ENCODE measurements at places on chromosomes 1 and 21. TPM values are rescaled to one million over a fixed set of nuclear protein-coding genes. Genes with fewer than 3 reads are reported as not detected.

The OR2T11 gene
- not detected for polyA plus RNA-seq

The CCDC27 gene
- polyA plus RNA-seq, result not detected

DNA sequence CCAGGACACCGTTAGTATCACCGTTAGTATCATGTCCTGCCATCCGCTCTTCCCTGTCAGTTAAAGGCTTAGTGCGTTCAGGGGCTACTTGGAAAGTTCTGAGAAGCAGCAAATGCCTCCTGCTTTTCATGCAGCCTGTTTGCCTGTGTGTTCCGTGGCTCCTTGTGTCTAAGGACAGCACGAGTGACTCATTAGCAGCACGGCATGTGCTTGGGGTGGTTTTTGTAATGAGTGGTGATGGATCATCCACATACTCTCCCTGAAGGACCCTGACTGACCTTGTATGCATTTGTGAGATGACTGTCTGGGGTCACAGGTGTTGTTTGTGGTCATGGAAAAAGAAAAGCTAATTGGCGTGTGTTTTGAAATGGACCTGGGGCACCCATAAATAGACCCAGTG, 221.9 kb downstream of the PBX1 start:
- DNase-seq, result no peak

The PTPRF gene
- 52.4 TPM for polyA plus RNA-seq

The UBL4B gene
- polyA plus RNA-seq, result not detected

DNA sequence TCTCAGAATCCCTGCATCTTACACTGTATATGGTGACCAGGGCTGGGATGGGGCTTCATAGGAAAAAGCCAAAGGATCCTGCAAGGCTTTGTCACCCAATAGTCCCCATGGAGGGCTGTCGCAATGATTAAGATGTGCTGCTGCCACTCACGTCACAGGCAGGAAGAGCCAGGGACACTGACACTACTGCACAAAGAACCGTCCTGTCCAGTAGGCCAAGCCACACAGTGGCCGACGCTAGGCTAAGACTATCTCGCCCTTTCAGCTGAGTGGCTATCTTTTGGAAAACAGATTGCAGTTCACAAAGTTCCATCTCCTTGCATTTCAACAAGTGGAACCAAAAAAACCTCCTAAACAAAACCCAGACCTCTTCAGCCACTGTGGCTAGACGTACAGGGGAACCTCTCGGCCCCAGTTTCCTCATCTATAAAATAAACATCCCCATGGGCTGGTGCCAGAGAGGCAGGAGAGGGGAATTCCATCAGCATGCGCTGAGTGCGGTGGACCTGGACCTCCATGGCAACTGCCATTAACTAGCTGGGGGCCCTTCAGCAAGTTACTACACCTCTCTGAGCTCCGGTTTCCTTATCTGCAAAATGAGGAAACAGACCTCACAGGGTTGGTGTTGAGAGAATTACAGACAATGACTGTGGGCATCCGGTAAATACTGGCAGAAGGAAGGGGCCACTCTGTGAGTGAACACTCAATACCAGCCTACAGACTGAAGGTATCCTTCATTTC, 8.7 kb downstream of the CAPZB start:
- DNase-seq, result no peak

GRCh38 chr1:30840904-30841598, 67.5 kb downstream of the SDC3 start:
- DNase-seq, result peak; percentile 32

DNA sequence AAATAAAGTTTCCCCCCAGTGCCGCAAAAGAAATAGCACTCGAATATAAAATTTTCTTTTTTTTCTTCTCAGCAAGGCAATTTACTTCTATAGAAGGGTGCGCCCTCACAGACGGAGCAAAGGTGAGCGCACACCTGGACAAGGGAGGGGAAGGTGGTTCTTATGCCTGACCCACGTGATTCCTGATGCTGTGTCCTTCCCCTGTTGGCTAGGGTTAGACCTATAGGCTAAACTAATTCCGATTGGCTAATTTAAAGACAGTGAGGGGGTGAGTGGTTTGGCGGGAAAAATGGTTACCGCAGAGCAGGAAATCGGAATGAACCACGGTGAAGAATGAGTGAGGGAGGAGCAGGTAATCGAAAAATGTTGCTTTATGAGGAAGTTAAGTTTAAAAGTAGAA, 607 bp upstream of the FAAH start:
- no peak for DNase-seq

The PDXK gene
- polyA plus RNA-seq, result 48.6 TPM

DNA sequence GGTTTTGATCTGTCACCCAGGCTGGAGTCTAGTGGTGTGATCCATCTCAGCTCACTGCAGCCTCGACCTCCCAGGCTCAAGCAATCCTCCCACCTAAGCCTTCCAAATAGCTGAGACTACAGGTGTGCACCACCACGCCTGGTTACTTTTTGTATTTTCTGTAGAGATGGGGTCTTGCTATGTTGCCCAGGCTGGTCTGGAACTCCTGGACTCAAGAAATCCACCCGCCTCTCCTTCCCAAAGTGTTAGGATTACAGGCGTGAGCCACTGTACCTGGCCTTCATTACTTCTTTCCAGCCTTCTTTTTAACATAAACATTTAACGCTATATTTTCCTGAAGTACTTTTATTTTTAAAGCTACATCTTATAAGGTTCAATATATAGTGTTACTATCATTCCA, 18.4 kb upstream of the HMGCL start:
- no peak for DNase-seq

The PWP2 gene
- 18.2 TPM for polyA plus RNA-seq

- no peak for DNase-seq
These were observed 6.7 kb downstream of the TOR1AIP2 start for GRCh38 chr1:179870870-179871269.

DNA sequence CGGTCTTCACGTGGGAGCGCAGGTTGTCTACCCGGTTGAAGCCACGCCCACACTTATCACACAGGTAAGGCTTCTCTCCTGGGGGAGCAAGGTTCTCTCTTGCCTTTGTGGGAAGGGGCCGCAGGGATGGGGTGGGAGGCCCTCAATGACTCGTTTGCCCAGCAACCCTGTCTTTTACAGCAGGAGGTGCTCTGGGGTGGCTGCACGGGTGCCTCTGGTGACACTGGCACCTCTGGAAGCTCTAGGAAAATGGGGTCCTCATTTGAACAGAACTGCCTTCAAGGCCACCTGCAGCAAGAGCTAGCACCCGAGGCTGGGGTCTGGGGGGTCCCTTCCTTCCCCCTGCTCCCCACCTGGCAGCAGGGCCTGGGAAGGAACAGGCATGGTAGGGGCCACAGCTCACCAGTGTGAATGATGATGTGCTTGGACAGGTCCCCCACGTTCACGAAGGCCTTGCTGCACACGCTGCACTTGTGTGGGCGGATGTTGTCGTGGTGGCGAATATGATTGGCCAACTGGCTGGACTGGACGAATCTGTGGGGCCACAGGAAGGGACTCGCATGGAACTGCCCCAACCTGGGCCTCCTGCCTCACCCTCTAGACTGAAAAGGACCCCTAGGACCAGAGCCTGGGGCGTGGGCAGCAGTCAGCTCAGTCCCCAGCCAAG, 33.1 kb downstream of the ZBTB17 start:
- DNase-seq, result no peak

- DNase-seq, result no peak
These were observed 54.2 kb downstream of the SLC37A1 start for GRCh38 chr21:42567861-42568260.
